Memory B cell (primary cell): ENCODE measurements at places on chromosomes 12 and 14.

GRCh38 chr12:46246021-46246700 is 22.7 kb downstream of the SLC38A1 start:
- DNase-seq = no peak

DNA sequence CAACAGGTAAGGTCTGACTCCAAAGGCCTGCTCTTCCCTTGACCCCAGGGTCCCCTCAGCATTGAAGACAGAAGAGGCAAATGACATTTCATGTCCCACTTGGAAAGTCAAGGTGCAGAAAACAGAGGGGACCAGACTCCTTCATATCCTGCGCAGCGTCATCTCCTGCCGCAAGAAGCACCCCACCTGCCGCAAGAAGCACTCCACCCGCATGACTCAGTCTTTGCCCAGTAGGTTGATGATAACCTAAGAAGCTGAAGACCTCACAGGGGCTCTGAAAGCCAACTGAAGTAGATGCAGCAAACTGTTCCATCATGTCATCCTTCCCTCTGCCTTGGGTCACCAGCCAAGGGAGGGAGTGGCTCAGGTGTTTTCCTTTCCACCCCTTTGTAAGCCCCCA is 11.6 kb upstream of the SMUG1 start:
- DNase-seq = no peak

GRCh38 chr14:38469156-38469555 is 213.3 kb upstream of the CLEC14A start:
- DNase-seq = no peak

DNA sequence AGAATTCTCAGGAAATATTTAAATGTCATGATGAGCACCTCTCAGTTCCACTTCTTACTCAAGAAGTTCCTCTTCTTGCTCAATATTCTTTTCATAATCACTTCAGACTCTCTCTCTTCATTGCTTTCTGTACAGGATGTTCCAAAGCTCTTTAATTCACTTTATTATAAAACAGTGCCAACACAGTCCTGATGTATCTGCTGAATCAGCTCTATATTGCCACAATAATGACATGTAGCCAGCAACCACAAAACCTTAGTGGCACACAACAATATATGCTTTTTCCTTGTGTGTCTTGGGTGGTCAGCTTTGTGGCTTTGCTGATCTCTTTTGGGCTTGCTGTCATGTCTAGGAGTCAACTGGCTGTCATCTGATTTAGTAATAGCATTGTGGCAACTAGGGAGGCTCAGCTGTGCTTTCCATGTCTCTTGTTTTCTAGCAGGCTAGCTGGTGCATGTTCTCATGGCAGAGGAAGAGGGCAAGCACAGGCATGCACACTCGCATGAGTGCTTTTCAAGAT is 52.8 kb upstream of the SLC2A13 start:
- no peak for DNase-seq

DNA sequence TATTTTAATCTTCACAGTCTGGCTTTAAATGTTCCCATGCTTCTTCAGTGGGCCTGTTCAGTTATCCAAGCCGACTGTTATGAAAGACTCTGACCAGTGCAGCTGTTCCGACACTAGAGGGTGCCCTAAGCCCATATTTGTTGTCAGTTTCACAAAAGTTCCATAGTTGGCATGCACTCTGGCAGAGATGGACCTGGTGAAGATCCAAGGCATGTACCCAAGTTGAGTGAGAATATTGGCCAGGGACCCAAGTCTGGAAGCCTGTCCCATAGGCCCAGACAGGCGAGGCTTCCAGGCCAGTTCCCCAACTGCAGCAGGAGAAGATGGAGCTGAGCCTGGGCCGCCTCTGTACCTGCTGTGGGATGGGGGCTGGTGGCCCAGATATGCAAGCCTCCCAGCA is 27.4 kb upstream of the GUCY2C start:
- DNase-seq = peak; percentile 38

DNA sequence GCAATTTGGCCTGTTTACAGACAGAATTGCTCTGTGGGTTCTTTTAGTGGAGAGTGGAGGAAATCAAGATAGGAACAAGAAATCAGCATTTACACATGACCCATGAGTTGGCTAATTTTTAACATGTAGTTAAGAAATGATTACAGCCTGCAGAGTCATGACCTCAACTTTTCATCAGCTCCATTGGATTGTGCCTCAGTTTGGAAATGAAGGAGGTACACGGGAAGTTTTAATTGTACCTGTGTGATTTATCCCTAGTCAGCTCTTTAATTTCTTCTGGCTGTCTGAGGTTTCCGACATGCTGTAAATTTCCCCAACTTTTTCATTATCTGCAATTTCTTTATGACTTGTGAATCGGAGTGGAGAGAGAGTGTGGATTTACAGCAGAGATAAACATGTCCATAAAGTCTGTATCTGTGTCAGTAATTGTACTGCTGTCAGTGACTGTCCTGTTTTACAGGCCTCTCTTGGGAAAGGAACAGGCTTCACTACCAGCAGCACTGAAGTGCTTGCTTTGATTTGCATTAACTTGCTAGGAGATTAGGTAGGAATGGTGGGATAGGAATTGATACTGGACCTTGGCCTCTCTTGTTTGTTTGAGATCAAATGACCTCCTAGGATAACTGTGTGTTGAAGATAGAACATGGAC is 49.2 kb downstream of the LIN52 start:
- DNase-seq = no peak

- DNase-seq = no peak
These were observed 11.6 kb upstream of the SMCO2 start for GRCh38 chr12:27434673-27435565.

DNA sequence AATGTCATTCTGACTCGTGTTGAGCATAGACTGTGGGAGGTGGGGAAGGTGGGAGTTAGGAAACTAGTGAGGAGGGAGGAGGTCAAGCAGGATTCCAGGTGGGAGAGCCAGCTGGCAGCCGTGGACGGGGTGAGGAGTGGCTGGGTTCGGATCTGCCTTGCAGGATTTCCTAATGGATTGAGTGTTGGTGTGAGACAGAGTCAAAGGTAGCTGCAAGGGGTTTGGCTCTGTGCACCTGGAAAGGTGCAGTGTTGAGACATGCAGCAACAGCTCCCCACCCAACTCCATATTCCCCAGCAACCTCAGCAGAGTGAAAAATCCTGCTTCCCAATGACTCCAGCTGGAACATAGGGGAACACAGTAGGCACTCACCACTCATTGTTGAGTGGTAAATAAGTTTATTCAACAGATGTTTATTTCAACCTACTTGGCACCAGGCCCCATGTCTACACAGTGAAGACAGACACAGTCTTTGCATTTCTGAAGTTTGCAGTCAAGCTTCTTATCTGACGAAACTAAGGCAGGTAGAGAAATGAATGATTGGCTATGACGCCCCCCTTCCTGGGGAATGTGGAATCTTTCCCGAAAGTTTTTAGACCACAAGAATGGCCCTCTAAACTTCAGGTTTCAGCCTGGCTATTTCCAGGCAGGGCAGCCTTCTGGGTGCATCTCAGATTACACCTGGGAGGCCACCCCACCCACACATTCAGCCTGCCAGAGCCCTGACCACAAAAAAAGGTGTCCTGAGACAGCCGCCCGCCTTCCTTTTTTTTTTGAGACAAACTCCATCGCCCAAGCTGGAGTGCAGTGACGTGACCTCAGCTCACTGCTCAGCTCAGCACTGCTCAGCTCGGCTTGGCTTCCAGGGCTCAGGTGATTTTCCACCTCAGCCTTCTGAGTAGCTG is 37.9 kb upstream of the PLEKHG6 start:
- no peak for DNase-seq

DNA sequence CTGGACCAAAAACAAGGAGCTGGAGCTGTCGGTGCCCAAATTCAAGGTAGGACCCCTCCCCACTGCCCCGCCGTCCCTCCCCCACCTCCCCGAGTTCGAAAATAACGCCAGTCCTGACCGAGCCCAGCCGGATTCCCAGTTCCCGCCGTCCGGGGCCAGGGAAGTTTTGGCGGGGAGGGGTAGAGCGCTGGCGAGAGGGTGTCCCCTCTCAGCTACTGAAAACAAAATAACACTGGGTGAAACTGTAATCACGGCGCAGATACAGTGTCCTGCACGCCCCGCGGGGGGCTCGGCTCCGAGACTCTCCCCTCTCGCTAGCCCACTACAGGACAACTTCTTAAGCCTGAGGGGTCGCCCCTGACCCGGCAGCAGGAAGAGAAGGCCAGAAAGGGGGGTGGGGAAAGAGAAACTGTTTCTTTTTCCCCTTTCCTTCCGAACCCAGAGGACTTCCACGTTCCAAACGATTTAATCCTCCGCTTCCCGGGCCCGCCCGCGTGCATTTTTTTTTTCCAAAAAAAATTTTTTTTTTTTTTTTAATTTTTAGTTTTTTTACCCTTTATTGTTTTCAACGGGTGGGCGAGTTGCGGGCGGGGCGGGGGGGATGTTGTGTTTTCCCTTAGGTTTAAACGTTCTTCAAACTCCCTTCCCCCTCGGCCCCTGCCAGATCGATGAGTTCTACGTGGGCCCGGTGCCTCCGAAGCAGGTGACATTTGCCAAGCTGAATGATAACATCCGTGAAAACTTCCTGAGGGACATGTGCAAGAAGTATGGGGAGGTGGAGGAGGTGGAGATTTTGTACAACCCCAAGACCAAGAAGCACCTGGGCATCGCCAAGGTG is 1.6 kb downstream of the SETD1B start:
- peak; percentile 25 for DNase-seq

DNA sequence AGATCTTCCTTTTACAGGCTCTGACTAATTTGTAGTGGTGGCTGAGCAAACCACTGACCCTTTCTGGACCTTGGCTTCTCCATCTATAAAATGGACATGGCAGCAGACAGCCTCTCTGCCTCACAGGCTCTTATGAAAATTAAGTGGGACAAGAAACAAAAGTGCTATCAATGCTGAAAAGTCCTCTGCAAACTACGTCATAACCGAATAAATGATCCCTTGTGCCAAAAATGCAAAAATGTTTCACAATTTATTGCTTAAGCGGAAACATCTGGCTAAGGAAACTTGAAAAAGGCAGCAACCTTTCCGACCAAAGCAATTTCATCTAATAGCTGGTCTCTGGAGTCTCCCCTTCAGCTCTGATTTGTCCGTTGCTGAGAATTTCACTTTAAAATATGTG is 108.5 kb upstream of the PLXNC1 start:
- DNase-seq = no peak

DNA sequence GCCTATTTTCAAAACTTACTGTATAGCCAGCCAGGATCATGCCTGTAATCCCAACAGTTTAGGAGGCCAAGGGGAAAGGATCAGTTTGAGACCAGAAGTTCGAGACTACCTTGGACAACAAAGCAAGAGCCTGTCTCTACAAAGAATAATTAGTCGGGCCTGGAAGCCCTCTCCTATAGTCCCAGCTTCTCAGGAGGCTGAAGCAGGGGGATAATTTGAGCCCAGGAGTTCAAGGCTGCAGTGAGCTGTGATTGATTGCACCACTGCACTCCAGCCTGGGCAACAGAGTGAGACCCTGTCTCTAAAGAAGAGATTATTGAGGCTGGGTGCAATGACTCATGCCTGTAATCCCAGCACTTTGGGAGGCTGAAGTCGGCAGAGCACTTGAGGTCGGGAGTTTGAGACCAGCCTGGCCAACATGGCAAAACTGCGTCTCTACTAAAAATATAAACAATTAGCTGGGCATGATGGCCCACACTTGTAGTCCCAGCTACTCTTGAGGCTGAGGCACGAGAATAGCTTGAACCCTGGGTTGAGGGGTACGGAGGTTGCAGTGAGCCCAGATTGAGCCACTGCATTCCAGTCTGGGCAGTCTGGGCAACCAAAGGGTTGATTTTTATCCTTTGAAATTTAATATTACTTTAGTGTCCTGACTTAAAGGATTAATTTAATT is 14.1 kb downstream of the EID3 start:
- DNase-seq = no peak

DNA sequence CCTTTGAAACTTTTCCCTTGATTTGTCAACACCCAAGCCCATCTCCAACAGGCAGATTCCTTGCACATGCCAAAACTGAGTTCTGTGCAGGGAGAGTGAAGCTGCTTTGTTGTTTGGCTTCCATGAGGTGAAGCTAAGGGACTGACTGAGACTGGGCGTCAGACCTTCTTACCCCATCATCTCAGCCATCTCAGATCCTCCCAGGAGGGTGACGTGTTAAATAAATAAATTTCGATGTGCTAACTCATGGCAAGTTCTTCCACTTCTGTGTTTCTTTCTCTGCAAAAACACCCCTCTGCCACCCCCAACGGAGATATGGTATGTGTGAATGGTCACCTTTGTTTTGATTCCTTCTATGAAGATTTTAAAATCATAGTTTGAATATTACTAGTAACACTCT is 17.8 kb downstream of the UTP20 start:
- DNase-seq = no peak

GRCh38 chr12:3113671-3114325 is 36.6 kb downstream of the TSPAN9 start:
- no peak for DNase-seq

DNA sequence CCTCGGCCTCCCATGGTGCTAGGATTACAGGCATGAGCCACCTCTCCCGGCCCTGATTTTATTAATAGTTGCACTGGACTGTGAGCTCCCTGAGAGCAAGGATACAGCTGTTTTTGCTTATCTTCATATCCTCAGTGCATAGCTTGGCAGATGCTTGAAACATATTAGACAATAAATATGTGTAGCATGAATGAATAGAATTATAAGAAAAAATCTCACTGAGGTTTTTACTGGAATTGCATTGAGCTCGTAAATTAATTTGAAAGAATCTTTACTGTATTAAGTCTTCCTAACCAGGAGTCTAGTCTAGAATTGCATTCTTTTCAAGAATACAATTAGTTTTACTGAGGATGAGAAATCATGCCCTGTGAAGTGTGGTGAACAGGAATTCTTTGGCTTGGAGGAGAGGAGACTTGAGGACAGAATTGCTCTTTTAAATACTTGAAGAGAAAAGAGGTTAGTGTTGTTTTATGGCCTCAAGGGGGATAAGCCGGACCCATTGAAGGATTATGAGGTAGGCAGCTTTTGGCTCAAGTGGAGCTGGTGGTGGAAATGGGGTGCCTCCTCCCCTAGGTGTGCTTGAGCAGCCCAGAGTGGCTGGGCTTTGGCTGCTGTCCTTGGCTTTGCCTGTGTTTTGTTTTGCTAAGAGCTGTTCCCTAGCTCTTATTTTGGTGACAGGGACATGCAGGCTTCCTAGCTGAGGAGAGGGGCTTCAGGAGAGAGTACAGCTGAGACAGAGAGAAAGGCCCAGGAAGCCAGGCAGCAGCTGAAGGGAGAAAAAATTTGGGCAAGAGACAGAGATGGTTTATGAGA is 34.0 kb downstream of the PLEKHD1 start:
- DNase-seq = no peak

- no peak for DNase-seq
These were observed 13.6 kb upstream of the ZNF705A start for GRCh38 chr12:8143261-8143660.
